ENCODE measurements at places on chromosomes 5 and 9.

DNA sequence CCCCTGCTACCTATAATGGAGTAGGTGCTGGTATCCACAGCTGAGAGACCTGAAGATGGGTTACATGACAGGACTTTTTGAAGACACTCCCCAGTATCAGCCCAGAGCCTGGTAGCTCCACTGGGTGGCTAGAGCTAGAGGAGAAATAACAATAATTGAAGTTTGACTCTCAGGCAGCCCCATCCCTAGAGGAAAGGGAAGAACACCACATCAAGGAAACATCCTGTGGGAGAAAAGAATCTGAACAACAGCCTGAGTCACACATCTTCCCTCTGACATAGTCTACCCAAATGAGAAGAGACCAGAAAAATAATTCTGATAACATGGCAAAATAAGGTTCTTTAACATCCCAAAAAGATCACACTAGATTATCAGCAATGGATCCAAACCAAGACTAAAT lies 432.1 kb downstream of the CDH18 start:
- no peak for DNase-seq

GRCh38 chr5:149143470-149143869 lies 2.2 kb downstream of the ABLIM3 start:
- no peak for DNase-seq

- peak; percentile 76 for DNase-seq
Observed at GRCh38 chr9:110027671-110028081, 180.3 kb downstream of the C9orf152 start.

DNA sequence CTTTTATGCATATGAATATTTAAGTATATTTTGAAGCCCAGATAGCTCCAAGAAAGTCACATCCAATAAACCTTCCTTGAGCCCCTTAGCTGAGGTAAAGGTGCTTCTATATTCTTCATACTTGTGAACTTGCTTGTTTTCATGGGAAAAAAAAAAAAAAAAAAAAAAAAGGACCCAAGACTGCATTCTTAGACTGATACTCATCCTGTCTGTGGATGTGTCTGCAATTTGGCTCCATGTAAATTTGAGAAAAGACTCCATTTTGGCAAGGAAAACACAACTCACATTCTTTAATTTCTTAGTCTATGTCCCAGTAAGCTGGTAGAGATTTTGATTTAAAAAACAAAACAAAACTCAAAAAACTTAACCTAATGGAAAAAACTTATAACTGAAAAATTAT lies 238.3 kb downstream of the FBXL17 start:
- DNase-seq: no peak

DNA sequence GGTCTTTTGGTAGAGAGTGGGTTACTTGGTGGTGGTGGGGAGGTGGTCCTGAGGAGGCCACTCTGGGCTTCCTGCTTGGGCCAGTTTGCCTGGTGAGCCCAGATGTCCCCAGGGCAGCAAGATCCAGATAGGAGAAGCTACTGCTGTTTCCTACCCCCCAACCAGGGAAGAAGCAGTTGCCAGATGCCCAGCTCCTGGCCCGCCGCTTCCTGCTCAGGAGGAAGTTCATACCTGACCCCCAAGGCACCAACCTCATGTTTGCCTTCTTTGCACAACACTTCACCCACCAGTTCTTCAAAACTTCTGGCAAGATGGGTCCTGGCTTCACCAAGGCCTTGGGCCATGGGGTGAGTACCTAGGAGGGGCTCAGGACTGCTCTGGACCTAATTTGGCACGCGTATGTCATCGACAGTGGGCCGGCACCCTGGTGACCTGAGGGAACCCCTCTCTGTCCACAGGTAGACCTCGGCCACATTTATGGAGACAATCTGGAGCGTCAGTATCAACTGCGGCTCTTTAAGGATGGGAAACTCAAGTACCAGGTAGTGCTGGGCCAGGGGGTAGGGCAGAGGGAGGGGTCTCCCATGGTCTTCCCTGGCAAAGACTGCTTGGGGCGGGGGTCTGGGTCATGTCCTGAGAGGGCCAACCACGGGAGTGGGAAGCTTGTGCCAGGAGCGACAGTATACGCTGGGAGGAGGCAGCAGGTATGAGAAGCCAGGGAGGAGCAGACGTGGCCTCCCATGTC lies 10.6 kb downstream of the PTGS1 start:
- DNase-seq: no peak

DNA sequence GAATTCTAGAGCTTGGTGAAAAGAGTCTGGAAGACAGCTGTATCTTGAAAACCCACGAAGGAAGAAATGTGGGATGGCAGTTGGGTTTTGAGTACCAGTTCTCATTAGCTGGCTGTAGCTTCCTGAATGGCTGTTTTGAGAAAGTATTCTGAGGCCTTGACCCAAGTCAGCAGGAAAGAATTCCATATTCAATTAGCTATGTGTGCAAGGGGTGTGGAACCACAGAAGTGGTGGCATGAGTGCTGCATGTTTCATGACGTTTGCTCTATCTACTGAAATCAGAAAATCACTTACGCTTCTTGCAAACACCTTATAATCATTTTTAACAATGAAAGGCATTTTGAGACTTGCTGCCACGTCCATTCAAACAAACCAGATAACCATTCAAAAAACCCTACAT lies 69.1 kb downstream of the TRPM3 start:
- DNase-seq: no peak
